Upper lobe of left lung (tissue), 6 donors: ENCODE measurements at places on chromosomes 2 and 18. TPM values are rescaled to one million over a fixed set of nuclear protein-coding genes. Genes with fewer than 3 reads are reported as not detected.

DNA sequence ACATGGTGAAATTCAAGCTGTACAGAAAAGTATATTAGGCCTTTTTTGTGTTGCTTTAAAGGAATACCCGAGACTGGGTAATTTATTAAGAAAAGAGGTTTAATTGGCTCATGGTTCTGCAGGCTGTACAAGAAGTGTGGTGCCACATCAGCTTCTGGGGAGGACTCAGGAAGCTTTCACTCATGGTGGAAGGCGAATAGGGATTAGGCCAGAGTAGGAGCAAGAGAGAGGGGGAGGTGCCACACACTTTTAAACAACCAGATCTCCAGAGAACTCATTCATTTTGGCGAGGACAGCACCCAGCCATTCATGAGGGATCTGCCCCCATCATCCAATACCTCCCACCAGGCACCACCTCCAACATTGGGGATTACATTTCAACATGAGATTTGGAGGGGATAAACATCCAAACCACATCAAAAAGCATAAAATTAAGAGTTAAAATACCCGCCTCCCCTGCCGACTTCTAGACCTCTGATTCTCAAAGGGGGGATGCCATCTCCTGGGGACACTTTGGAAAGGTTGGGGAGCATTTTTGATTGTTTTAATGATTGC lies 15.1 kb upstream of the LIPG start:
- no peak for DNase-seq

DNA sequence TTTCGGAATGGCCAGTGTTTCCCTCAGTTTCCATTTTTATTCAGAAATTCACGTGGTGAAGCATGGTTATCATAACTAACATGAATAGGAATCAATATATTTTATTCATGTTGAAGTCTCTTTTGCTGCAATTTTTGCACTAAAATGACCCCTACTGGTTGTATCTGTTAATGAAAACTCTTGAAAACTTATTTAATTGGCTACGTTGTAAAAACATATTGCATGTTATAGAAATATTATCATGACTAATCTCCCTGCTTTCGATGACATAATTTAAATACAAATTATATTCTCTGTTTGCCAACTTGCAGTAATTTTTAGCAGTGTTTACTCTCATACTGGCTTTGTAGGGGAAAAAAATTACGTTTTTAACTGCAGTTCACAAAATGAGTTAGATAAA lies 3.5 kb downstream of the CRIM1 start:
- no peak for DNase-seq

DNA sequence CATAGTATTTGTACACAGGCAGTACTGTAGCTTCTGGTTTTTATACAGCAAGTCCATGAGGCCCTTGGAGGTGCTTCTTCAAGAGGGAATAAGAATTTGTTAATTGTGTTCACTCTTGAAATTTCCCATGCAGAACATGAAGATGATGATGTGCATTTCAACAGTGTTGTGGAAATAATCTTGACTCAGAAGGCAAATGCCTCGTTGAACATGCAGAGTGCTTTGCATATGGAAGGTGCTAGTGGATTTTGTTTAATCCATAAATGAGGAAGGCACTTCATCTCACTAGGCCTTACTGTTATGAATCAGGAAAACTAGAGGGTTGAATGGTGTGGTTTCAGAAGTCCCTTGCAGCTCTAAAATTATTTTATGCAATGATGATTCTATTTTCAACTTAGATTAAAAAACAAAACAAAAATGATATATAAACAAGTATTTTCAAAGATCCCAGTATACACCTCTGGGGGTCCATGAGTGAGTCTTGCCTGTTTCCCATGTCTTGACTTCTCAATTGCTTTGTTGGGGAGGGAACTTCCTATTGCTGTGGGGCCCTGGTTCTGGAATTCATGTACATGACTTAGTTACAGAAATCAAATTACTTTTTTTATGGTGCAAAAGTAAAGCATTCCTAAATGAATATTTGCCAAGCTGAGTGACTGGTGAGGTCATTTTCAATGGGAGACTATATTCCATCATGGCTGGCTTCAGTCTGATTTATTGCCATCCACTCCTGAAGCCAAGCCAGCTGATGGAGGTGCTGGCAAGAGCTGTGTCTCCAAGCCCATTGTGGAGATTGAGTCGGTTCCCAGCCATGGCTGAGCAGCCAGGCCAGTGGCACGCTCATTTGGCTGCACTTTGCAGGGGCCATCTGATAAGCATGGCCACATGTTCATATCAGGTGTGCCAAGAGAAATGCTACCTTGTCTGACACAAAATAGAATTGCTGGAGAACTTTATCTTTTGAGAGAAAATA lies 56.5 kb downstream of the MGAT5 start:
- no peak for DNase-seq

GRCh38 chr18:53458268-53458667 lies 766.2 kb downstream of the MBD2 start:
- no peak for DNase-seq

GRCh38 chr18:73407506-73407905 lies 539.7 kb upstream of the NETO1 start:
- no peak for DNase-seq

DNA sequence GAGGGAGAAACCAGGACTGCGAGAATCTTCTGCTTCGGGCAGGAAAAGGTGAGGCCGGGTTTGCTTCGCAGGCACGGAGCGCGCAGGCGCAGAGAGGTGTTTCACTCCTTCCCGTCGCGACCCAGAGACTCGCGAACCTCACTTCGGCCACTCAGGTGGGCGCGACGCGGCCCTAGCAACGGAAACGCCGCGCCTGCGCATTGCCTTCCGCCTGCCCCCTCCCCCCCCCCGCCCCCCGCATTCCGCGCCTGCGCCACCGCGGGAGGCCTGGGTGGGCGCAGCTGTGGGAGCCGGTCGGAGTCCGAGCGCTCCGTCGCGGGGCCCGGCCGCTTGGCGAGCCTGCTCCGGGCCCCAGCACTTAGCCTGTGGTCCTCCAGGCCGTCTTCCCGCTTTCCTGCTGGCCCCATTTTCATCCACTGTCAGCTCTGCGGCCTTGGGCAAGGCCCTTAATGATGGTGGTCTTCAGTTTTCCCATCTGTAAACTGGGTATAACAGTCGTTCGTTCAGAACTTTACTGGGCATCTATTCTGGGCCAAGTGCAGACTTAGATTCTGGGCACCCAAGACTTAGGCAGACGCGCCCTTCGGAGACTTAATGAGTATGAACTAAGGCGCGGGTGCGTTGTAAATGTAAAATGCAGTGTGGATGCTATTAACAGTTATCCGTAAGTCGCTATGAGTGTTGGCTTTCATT lies 62.1 kb upstream of the ACKR3 start:
- DNase-seq = peak; percentile 90

DNA sequence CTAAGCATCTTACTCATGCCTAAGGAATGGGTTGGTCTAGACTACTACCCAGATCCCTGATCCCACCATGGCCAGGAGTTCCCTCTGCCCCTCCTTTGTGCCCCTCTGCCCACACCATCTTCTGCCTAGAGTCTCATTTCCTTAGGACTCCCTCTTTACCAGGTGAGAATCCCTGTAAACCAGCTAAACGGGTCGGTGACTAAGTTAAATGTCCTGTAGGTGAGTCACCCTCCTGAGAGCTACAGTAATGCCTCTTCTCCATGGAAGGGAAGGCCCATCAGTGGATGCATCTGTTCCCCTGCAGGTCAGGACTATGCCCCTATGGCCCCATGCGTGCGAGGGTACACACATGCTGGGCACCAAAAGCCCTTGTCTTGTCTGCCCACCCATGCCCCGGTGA lies 25.4 kb downstream of the PTGR3 start:
- DNase-seq = no peak

DNA sequence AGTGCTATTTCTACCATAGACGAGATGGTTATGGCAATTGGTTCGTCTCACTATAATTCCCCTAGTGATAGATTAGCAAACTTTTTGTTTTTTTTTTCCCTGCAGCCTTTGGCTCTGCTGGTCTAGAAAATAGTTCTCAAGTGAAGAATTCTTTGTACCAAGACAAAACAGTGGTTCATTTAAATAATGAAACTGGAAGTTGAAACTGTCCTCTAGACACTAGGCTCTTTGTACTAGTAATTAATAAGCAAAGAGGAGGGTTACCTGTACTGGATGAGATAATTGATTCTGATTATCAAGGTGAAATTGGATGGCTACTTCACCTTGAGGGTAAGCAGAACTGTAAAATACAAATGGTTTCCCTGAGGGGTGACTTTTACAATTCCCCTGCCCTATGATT lies 156.9 kb upstream of the DCC start:
- no peak for DNase-seq

GRCh38 chr2:71277536-71278103 lies 50.7 kb upstream of the PAIP2B start:
- peak; percentile 25 for DNase-seq

DNA sequence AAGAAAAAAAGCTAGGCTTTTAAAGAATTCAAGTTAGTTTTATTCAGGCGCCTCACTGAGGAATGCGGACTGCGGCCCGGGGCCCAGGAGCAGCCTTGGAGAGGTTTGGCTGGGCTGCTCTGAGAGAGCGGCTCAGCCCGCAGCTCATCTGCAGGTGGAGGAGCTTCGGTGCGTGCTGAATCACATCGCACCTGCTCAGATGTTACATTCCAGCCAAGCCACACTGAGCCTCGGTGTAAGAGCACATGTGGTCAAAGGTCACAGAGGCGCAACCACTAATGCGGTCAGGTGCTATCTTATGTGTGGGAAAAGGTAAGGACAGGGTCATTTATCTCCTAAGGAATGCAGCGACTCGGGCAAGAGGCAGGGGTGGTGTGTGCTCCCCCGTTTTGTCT lies 17.1 kb upstream of the CNDP1 start:
- no peak for DNase-seq

DNA sequence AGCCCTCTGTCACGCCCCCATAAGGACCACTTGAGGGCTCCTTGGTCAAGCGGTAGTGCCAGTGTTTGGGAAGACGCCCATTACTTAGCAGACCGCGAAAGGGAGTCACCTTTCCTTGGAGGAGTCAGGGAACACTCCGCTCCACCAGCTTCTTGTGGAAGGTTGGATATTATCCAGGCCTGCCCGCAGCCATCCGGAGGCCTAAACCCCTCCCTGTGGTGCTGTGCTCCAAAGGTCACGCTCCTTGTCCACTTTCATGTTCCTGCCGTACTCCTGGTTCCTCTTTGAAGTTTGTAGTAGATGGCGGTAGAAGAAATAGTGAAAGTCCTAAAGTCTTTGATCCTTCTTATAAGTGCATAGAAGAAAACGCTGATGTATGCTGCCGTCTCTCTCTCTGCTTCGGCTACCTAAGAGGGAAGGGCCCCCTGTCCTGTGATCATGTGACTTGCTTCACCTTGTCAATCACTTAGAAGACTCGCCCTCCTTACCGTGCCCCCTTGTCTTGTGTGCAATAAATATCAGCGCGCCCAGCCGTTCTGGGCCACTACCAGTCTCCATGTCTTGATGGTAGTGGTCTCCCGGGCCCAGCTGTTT lies 1.7 kb upstream of the CATIP start:
- DNase-seq = no peak

DNA sequence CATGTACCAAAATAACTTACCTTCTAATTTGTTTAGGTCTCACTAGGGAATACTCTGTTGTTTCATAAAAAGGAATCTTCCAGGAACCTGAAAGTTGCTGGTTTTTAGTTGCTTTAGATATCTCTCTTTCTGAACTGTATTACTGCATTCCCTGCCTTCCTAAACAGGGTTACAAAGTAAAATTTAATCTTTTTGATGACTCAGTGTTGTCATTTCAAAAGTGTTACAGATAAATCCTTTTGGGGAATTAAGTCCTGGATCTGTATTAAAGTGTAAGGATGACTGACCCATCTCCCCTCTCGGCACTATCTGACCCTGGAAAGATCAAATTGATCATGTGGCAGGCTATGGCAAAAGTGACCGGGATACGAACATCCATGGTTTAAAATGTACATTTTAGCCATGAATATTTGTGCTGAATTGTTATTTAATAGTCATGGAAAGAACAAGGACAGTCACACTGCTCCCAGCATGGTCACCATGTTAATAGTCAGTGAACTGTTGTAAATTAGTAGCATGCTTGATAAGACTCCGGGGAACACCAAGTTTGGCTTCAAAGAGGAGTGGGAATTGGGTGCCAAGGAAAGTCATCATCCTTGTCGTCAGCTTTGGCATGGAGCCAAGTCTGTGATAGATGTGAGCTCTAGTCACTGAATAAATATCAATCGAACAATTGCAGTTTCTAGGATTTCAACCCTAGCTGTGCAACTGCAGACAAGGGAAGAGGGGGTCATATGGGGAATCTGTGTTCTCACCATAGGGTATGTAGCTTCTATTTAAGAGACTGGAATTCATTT lies 4.2 kb downstream of the PLEKHA3 start:
- DNase-seq = no peak

DNA sequence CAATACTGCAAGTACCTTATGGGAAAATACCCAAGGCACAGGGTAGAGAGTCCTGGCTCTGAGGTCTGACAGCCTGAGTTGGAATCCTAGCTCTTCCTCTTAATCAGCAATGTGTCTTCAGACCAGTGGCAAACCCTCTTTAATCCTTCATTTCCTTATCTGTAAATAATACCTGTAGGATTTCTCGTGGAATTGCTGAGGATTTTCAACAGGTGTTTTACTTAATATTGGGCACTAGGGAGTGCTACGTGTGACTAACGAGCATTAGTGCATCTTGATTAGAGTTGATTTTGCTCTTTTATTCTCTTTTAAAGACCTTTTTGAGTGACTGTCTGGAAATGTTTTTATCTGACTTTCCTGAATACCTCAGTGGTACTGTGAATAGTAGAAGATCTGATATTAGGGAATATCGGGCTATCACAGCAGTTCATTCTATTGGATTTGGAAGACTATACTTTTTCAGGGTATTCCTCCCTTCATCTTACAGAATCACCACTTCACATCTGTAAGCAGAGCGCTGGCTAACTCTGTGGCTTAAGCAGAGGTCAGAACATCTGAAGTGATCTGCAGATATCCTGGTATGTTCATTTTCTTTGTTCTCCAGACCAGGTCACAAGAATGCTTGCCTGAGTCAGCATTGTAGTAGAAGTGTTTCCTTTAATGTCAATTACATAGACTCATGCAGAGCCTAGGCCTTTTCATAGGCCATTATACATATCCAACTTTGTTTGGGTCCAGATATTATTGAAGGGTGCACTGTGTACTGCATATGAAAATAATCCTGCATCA lies 49.1 kb downstream of the ARHGAP28 start:
- no peak for DNase-seq

GRCh38 chr2:215919624-215920243 lies 93.6 kb downstream of the MREG start:
- DNase-seq = no peak

DNA sequence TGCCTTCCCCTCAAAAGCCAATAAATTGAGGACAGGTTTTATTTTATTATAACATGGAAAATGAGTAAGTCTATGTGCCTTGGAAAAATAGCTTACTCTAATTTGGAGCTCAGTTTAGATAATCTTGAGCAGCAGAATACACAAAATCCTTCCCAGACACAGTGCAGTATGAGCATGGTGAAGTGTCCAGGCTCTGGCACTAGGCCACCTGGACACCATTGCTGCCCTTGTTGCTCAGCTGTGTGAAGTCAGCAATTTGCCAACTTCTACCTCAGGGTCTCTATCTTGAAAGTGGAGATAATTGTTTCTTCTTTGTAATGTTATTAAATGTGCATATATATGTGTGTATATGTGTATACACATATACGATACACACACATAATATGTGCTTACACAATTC lies 104.9 kb upstream of the CAVIN2 start:
- no peak for DNase-seq

- peak; percentile 62 for DNase-seq
Measured at GRCh38 chr18:58402951-58403702, 225.8 kb downstream of the ALPK2 start.

- no peak for DNase-seq
Measured at GRCh38 chr18:56245866-56246580, 392.4 kb downstream of the TXNL1 start.

Gene TMEM17
- total RNA-seq = 2.6 TPM

Gene CIAO1
- 69.0 TPM for total RNA-seq

Gene TCF4
- total RNA-seq = 92.6 TPM

Gene C2orf78
- not detected for total RNA-seq

Gene DYNAP
- not detected for total RNA-seq

Gene HOXD1
- total RNA-seq = 1.0 TPM

Gene PTPRN
- total RNA-seq = not detected
